ENCODE measurements at places on chromosomes 3 and 15.

GRCh38 chr3:125109536-125109925 lies 53.7 kb upstream of the HEG1 start:
- no peaks in the 10 kb centered on the region for H3K27me3 ChIP-seq
- no peak for DNase-seq
- no peak overlapping the region for H3K27ac ChIP-seq
- H3K4me3 ChIP-seq = no peak overlapping the region
- H3K36me3 ChIP-seq = no peaks in the 10 kb centered on the region

GRCh38 chr3:157918402-157918801 lies 187.8 kb downstream of the SHOX2 start:
- H3K4me1 ChIP-seq = no peaks in the 10 kb centered on the region
- H3K4me3 ChIP-seq = no peak overlapping the region
- H3K27me3 ChIP-seq = no peaks in the 10 kb centered on the region
- no peak overlapping the region for H3K27ac ChIP-seq

GRCh38 chr3:171365489-171365888 lies 94.7 kb downstream of the TNIK start:
- H3K36me3 ChIP-seq = peaks cover 4% of the 10 kb centered on the region
- no peak overlapping the region for H3K4me3 ChIP-seq
- no peak overlapping the region for H3K27ac ChIP-seq
- H3K27me3 ChIP-seq = no peaks in the 10 kb centered on the region
- no peak for DNase-seq
- no peaks in the 10 kb centered on the region for H3K4me1 ChIP-seq

DNA sequence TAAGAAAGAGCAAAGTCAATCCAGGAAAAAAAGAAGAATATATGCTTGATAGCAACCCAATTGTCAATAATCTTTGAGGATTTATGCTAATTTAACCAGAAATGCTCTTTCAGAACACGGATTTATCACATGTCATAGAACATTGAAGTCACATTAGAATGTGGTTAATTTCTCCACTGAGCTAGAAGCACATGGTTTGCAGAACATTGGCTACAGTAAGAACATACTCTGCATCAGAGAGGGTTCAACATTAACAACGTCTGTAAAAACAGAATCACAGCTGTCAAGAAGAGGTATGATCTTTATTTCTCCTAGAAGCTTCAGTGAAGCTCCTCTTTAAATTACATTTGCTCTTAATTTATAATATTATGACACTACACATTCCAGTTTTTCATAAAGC lies 619.7 kb upstream of the AGTR1 start:
- no peak overlapping the region for H3K4me3 ChIP-seq
- no peak for DNase-seq
- H3K36me3 ChIP-seq = no peaks in the 10 kb centered on the region
- H3K27me3 ChIP-seq = no peaks in the 10 kb centered on the region
- H3K27ac ChIP-seq = no peak overlapping the region
- H3K4me1 ChIP-seq = no peaks in the 10 kb centered on the region

DNA sequence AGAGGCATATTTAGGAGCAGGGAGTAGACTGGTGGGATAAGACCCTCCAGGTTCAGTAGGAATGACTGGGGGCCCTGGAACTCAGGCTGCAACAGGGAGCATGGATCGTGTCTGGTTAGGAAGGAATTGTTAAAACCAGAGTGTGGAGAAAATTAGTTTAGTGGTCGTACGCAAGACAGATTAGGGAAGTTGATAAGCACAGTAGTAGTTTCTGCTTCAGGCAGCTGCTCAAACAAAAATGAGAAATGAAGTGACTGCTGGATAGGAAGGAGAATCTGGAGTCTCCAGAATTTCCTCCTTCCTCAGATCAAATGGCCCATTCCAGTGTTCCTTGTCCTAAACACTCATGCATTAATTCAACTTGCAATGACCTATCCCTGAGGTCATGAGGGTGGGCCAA lies 11.2 kb downstream of the MYD88 start:
- DNase-seq = no peak
- H3K36me3 ChIP-seq = no peaks in the 10 kb centered on the region
- peak overlapping the region; percentile 56 for H3K27ac ChIP-seq
- H3K27me3 ChIP-seq = no peaks in the 10 kb centered on the region
- H3K4me1 ChIP-seq = peaks cover 22% of the 10 kb centered on the region

DNA sequence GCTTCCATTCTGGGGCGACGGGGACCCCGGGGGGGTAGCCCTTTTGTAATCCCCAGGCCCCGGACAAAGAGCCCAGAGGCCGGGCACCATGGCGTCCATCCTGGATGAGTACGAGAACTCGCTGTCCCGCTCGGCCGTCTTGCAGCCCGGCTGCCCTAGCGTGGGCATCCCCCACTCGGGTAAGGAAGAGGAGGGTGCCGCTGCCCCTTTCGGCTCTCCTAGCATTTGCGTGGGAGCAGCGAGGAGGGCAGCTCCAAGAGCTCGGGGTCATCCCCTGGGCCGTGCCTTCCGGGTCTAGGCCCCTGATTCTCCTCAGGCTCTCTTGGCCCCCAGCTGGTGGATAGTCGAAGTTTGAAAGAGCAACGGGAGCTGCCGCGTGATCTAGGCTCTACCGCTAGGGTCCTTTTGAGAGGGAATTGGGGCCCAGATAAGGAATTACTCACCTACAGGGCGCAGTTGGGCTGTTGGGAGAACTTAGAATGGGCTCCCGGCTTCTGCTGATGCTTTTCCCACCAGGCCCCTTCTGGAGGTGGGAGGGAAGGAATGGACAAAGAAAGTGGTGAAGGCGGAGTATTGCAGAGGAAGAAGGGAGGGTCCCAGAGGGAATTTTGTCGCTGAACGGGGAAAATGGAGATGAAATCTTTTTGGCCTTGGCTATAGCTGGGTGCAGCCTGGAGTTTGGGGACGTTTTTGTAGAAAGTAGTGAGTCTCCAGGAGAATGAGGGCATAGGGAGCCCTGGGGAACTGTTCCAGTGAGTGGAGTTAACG lies 615 bp downstream of the VPS18 start:
- no peaks in the 10 kb centered on the region for H3K27me3 ChIP-seq
- peaks cover 30% of the 10 kb centered on the region for H3K4me1 ChIP-seq
- H3K4me3 ChIP-seq = peak overlapping the region; percentile 73
- peak overlapping the region; percentile 81 for H3K27ac ChIP-seq
- peak; percentile 78 for DNase-seq

DNA sequence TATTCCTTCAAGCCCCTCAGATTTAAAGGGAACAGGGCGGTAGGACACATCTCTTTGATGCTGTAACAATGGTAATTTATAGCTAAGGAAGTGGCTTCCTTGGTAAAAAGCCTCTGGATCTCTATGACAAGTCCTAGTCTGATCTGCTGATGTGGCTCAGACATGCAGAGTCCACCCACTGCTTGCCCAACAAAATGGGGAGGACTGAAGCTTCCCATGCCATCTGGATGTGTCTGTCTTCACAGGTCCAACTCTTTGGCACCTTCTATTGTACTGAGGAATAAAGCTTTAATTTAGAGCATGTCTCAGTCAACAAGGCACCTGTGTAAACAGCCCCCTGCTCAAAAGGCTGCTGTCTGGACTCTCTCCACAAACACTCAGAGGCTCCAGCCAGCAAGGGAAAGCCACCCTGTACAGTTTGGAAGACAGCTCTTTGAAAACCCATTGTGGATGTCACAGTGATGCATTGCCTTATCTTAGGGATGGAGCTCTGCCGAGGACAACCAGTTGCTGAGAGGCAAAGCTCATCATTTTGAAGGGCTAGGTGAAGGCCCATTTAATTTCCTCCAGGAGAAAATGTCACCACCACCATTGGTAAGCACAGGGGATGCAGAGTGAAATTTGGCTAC lies 348.6 kb upstream of the GRM7 start:
- H3K27me3 ChIP-seq = no peaks in the 10 kb centered on the region
- DNase-seq = no peak
- no peak overlapping the region for H3K4me3 ChIP-seq

GRCh38 chr3:136543385-136543784 lies 208.8 kb downstream of the STAG1 start:
- H3K36me3 ChIP-seq = no peaks in the 10 kb centered on the region
- DNase-seq = no peak
- no peak overlapping the region for H3K27ac ChIP-seq
- H3K4me3 ChIP-seq = no peak overlapping the region
- H3K4me1 ChIP-seq = no peaks in the 10 kb centered on the region
- no peaks in the 10 kb centered on the region for H3K27me3 ChIP-seq

All from natural killer cell (primary cell).